T-helper 9 cell (primary cell): ENCODE measurements at places on chromosomes 2 and 18.

- no peak for DNase-seq
Measured at GRCh38 chr18:34872066-34872465, 162.0 kb downstream of the DTNA start.

DNA sequence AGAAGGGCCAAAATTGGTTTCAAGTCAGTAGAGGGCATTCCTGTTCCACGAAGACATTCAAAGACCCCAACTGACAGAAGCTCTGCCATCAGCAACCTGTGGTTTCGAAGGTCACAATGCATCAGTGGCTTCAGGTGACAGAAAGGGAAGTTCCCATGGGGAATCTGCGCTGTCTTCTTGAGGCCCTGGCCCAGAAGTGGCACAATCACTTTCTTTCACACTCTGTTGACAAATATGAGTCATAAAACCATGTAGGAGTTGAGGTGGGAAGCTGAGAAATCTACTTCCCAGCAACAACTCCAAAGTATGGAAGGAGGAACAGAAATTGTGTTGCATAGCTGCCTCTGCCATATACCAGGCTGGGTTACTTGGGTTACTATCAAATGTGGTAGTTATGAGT, 621.1 kb upstream of the FANCL start:
- DNase-seq, result no peak

DNA sequence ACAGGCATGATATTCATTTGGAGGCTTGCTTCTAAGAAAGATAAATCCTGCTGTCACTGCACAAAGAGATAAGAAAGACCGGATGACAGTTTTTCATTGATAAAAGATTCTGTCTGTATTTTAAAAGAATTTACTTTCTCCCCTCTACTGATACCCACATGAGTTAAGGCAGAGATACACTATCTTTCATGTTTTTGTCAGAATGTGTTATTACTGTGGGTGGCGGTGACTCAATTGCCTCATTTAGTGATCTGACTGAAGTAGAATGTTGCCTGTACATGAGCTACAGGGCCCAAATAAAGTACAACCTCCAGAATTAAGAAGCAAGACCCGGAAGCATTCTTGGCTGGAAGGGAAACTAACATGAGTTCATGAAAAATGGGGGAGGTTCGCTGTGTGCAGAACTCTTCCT, 480.0 kb downstream of the SLC4A3 start:
- no peak for DNase-seq

DNA sequence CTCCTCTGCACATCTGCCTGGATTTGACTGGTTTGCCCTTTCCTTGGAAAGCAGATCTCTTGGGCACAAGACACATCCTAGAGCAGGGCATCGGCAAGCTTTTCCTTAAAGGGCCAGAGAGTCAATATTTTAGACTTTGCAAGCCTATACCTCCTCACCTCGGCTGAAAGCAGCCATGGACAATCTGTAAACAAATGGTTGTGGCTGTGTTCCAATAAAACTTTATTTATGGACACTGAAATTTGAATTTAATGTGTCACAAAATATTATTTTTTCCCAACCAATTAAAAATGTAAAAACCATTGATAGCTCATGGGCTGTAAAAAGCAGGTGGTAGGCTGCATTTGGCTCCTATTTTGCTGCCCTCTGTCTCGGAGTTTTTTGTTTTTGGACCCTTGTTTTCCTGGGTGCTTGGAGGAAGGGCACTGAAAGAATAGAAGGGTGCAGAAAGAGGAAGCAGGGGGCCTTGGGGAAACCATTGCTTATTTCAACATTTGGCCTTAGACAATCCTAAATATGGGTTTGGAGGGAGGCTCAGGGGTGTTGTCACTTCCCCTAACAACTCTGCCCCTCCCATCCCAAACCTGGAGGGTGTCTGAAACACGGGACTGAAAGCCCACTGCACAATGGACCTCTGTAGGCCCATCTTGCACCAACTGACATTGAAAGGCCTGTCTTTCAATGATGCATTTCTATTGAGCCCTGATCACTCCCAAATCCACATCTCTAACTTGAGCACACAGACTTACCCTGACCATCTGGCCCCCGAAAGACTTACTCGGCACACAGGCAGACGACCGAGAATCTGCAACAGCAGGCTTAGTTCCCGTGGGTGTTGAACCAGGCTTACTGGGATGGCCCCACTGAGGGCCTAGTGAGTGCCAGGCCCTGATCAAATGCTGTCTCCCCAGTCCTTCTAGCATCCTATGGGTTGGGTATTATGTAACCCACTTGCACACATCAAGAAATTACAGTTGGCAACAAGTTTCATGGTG, 7.1 kb upstream of the ZFP36L2 start:
- DNase-seq, result no peak

GRCh38 chr2:12109363-12110017, 363.1 kb downstream of the LPIN1 start:
- DNase-seq, result no peak

GRCh38 chr2:239240414-239240881, 160.4 kb downstream of the HDAC4 start:
- DNase-seq, result no peak

GRCh38 chr18:25230658-25231326, 121.2 kb downstream of the ZNF521 start:
- DNase-seq, result no peak

GRCh38 chr2:64233376-64233922, 89.2 kb upstream of the PELI1 start:
- DNase-seq, result no peak

- DNase-seq, result no peak
Measured at GRCh38 chr2:184268900-184269477, 329.3 kb upstream of the ZNF804A start.

DNA sequence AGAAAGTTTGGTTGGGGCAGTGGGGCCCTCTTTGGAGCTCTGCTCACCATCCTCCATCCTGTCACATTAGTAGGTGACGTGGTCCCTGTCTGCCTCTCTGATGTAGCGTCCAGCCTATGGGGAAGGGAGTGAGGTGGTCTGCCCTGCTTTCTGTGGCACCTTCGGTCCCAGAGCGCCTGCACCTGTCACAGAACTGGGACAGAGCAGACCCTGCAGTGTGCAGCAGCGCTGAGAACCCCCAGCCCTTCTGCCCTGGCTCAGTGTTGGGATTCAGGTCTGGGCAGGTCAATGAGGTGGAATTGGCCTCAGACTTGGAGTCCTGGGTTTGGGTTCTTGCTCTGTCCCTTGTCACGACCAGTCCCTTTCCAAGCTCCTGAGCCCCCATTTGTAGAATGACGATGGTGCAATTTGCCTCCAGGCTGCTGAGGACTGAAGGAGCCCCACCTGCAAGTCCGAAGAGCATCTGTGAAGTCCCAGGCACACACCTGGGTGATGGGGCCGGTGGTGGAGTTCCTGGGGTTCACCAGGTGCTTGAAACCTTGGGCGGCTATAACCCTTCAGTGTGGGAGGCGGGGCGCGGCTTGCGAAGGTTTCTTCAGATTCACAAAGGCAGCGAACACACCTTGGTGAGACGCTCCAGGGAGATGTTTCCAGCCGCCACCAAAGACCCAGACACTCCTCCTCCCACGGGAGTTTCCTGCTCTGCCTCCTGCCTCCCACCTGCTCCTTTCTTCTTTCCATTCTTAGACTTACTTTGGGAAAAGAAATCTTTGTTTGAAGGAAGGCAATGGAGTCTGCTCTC, 265.4 kb upstream of the HDAC4 start:
- no peak for DNase-seq

- DNase-seq, result no peak
Measured at GRCh38 chr2:43402452-43402937, 176.1 kb upstream of the ZFP36L2 start.

DNA sequence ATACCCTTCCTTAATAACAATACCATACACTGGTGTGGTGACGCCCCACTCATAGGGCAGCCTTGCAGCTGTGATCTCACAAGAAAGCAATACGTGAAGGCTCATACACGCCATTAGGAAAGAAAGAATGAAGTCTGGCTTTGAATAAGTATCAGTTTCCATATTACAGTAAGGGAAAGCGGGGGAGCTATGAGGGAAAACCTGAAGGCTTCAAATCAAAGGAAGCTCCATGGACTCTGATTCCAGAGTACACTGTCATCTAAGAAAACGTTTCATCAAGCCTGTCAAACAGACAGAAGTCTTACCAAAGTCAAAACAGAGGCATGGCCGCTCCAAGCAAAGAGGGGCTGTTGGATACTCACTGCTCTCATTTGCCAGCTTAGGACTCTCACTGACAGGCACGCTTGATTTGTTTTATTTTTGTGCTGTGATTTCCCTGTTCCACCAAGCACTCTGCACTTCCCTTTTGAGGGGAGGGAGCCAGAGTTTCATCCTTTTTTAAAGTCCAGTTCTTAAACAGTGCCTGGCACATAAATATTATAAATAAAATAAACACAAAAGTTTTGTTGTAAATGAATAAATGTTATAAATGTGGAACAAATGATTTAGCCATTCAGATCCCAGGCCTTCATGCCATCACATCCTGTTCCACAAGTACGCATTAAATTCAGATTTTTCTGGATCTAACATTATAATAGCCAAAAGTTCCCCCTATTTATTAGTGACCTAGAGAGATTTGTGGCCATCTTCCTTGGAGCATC, 221.2 kb downstream of the PIEZO2 start:
- DNase-seq, result no peak

DNA sequence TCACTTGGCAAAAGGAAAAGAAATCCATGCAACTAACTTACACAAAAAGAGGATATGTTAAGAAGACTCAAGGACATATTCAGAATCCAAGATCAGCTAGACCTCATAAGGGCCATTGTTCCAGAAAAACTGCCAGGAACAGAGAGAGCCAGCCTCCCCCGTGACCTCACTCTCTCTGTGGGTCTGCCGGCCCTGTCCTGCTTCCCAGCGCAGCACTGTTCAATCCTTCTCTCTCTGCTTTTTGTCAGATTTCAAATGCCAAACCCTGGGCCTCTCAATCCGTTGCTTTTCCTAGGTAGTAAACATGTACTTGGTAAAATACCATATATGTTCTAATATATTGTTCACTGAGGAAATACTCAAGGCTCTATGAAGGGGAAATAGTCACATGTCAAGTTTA, 40.0 kb upstream of the ACKR3 start:
- DNase-seq, result no peak

- no peak for DNase-seq
Measured at GRCh38 chr2:103135679-103136078, 373.8 kb downstream of the TMEM182 start.

GRCh38 chr2:240596491-240596931, 10.0 kb downstream of the CAPN10 start:
- no peak for DNase-seq

DNA sequence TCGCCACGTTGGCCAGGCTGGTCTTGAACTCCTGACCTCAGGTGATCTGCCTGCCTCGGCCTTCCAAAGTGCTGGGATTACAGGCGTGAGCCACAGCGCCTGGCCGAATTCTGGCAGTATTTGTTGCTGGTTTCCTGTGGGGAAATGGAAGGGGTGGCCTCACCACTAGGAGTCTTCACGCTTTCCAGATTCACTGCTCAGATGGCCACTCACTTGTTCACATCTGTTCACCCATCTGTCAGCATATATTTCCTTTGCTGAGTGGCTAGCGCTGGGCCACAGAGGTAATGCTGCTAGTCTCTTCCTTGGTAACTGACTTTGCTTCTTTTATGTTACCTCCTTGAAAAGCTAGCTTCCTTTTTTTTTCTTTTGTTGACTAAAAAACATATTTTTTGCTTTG, 27.2 kb downstream of the TMEM177 start:
- DNase-seq, result no peak

DNA sequence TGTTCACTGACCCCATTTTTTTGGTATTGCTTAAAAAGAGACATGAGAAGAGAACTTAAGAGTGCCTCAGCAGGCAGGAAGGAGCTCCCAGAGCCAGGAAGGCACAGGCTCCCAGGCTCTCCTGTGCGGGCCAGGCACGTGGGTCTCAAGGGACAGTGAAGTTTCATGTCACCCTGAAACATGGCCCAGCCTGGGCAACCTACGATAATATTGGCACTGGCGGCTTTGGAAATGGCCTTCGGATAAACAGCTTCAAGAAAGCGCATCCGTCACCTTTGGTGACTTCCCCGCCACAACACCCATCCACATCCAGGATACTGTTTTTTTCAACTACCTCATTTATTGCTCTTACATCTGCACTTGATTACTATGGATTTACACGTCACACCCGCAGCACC, 30.5 kb downstream of the PXDN start:
- DNase-seq, result no peak

DNA sequence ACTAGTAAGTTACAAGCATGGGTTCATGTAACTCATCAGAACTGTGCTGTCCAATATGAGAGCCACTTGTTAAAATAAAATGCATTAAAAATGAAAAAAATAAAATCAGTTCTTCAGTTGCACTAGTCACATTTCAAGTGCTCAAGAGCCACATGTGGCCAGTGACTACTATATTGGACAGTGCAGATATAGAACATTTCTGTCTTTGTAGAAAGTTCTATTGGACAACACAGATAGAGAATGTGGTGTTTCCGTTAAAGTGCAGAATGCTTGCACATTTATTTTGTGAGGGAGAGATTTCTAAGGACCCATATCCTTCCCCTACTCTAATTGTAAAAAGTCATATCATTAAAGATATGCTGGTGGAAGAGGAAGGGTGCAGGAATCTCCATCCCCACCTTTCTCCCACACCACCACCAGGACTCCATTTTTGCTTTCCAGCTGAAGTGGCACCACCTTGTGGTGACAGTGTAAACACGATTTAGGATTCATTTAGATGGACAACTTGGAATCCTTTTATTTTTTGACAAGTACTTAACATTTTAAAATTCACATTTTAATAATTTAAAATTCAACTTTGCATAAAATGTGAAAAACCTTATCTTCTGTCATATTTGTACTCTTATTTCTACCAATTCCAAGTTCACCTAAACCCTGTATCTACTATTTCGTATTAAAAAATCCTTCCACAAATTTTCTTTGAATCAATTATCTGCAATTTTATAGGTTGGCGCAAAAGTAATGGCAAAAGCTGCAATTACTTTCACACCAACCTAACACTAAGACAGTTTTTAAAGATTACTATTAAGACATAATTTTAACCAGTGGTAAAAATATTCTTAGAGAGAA, 9.4 kb upstream of the CD302 start:
- no peak for DNase-seq

GRCh38 chr2:19552270-19552669, 193.8 kb upstream of the OSR1 start:
- no peak for DNase-seq

GRCh38 chr2:209680596-209680995, 91.0 kb upstream of the UNC80 start:
- no peak for DNase-seq

- no peak for DNase-seq
Measured at GRCh38 chr2:14994721-14995120, 362.2 kb downstream of the LRATD1 start.

DNA sequence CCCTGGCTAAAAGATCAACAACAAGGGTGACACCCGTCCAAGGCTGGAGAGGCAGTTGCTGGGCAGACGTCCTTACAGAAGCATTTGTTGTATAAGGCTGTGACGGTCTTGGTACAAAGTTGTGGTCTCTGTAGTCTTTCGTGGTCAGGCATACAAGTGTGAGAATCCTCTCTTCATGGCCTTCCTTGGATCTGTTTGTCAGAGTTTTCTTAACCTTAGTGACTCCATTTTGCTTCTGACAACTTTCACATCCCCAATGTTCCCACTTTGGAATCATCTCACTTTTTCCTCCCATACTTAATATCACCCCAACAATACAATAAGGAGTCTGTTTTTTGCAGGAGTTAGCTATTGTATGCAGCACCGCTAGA, 72.7 kb upstream of the ZCCHC2 start:
- no peak for DNase-seq

GRCh38 chr2:238263204-238264071, 23.6 kb upstream of the HES6 start:
- DNase-seq, result peak; percentile 65
